ENCODE measurements at places on chromosomes 16 and 17.

DNA sequence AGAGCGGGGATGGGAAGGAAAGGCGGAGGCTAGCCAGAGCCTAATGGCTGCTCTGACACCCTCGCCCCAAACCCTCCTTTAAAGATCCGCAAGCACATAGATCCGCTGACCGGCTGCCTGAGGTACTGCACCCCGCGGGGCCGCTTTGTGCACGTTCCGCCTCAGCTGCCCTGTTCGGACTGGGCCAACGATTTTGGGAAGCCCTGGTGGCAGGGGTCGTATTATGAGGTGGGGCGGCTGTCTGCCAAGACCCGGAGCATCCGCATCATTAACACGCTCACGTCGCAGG lies 663 bp downstream of the CYB5D1 start:
- DNase-seq: no peak

DNA sequence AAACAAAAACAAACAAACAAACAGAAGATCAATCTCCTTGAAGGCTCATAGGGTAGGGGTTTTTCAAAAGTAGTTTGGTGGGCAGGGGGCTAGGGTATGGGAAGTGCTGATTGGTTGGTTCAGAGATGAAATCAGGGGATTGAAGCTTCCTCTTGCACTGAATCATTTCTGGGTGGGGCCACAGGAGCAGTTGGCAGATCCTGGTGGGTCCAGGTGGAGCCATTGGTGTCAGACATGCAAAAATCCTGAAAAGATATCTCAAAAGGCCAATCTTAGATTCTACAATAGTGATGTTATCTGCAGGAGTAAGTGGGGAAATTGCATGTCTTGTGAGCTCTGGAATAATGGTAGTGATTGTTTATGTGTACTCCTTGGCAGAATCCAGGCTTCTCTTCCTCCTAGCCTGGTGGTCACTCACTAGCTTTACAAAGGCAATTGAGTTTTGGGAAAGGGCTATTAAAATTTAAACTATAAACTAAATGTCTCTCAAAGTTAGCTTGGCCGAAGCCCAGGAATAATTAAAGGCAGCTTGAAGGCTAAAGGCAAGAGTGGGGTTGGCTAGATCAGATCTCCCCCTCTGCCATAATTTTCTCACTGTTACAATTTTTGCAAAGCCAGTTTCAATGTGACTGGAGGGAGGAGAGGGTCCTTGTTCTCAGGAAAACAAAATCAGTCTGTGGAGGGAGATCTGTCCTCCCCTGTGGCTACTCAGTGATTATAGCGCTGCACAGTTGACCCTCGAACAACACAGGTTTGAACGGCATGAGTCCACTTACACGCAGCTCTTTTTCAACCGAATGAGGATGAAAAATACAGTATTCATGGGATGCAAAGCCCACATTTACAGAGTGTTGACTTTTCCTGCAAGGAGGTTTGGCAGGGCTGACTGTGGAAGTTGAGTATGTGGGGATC lies 45.2 kb downstream of the RNF112 start:
- no peak for DNase-seq

DNA sequence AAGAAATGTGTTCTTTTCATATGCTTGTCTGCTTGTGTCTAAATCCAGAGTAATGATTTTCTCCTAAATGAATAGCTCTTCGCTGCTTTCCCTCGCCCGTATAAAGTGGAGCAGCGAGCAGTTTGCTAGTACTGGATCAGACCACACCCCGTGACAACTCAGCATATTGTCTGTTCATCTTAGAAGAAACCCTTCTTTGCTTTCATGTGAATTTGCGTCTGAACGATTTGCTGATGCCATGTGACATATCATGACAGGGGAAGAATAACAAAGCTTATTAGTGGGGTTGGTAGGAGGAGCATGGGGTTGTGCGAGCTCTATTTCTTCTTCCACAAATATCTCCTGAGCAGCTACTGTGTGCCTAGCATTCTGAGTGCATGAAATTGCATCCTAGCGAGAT lies 44.1 kb upstream of the CACNG4 start:
- no peak for DNase-seq

DNA sequence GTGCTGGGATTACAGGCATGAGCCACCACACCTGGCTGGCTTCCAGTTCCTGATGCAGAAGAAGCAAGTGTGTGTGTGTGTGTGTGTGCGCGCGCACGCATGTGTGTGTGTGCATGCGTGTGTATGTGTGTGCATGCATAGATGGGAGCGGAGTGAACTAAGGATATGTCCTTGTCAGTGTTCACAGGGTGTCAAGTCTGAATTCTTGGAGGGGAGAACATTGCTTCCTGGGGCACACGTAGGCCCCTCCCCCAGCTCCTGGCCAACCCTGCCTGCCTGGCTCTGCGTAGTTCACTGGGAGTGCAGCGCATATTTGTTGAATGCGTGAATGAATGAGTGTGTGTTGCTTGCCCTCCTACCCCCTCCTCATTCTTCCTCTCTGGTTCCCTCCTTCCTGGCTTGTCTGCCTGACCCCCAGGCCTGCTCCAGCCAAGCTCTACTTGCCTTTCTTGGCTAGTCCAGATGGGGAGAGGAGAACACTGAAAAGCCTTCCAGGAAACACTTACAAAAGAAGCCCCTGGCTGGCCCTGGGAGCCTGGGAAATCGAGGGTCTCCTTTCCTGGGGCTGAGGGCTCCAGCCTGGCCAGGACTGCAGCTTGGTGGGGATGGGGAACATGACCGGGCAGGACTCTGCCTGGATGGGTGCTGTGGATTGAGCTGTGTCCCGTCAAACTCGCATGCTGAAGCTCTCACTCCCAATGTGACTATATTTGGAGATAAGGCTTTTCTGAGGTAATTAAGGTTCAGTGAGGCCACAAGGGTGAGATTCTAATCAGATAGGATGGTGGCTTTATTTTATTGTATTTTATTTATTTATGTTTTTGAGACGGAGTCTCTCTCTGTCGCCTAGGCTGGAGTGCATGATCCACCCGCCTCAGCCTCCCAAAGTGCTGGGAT lies 27.9 kb downstream of the IGFBP4 start:
- DNase-seq: peak; percentile 73

DNA sequence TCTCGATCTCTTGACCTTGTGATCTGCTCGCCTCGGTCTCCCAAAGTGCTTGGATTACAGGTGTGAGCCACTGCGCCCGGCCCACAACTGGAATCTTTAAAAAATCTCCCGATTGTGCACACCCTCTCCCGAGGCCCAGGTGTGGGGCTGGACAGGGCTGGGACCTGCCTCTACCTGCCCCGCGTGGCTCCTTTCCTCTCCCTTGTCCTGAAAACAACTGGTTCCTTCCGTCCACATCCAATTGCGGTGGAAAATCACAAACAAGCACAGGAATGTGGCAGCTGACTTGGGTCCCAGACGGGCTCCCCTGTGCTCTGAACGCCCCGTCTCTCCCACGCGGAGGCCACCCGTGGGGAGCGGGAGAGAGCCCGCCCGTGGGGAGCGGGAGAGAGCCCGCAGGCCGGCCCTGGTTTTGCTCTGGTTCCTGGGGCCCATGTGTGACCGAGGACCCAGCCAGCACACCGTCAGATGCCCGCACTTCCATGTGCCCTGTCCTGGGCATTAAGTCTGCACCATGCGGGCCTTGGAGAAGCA lies 3.0 kb upstream of the TMEM204 start:
- no peak for DNase-seq

GRCh38 chr17:47246120-47246519 lies 7.5 kb upstream of the ITGB3 start:
- DNase-seq: no peak

- no peak for DNase-seq
Observed at GRCh38 chr16:83051451-83051850, 424.7 kb downstream of the CDH13 start.

GRCh38 chr16:65116818-65117430 lies 4.9 kb downstream of the CDH11 start:
- no peak for DNase-seq

- DNase-seq: no peak
Observed at GRCh38 chr16:78594191-78594590, 494.7 kb downstream of the WWOX start.
